Urinary bladder (tissue), 4 donors: ENCODE measurements at places on chromosomes 2 and 18. TPM values are rescaled to one million over a fixed set of nuclear protein-coding genes. Genes with fewer than 3 reads are reported as not detected.

MZT2B gene
- polyA plus RNA-seq: 251 TPM

DNA sequence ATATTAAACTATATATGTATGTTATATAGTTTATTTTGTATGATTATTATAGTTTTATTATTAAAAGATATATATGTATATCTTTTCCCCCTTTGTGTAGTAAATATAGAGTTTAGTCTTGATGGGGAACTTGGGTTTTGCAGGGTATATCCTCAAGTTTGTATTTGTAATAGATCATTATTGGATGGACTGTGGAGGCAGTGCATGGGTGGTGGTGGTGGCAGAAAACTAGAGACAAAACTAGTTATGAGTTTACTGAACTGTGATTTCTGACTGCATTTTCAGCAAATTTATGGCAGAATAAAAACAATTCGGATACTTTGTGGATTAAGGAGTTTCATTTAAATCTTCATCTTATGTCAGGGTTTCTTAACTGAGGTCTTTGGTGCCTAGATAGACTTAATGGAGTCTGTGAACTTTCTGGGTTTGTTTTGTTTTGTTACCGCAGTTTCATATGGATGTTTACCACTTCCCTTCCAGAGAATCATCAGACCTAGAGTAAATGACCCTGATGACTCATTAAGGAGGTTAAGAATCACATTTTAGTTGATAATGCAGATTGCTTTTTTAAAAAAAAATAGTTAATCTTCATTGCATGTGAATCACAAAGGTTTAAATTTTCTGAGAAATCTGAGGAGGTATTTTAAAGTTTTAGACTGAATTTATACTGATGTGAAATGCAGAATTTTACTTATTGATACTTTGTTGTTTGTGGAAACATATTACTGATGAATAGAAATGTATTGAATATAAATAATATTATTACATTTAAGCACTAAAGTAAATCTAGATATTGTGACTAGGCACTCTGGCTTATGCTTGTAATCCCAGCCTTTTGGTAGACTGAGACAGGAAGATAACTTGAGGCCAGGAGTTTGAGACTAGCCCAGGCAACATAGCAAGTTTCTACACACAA is 14.5 kb downstream of the EPC2 start:
- DNase-seq: no peak

RAB17 gene
- polyA plus RNA-seq: 2.1 TPM

CELF4 gene
- polyA plus RNA-seq: 0.79 TPM

DNA sequence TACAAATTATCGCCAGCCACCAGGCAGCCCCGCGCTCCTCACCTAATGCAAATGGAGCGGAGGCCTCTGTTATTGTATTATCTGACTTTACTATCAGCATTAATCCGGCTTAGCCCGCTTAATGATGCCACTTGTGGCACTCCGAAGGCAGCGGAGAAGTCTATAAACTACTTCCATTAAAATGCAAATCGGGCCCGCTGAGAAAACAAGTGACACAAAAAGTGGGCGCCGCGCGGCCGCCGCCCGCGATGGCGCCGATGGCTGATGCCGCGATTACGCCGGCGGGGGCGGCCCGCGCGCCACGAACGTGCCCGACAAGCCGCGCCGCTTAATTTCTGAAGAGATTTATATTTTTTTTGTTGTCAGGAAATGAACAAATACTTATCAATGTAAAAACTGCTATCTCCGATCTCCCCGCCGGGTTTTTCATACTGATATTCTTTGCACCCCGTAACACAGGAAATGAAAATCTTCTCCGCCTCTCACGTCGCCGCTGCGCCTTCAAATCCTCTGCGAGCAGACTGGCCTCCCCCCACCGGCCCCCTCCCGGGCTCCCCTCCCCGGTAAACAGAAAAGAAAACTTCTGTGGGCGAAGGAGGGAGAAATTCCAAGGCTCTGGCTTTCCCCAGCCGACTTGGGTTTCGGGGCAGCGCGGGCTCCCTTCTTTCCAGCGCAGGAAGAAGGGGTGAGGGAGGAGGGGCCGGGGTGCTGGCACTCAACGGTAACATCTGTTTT is 221.8 kb downstream of the INSIG2 start:
- peak; percentile 45 for DNase-seq

ALPI gene
- polyA plus RNA-seq: not detected

DNA sequence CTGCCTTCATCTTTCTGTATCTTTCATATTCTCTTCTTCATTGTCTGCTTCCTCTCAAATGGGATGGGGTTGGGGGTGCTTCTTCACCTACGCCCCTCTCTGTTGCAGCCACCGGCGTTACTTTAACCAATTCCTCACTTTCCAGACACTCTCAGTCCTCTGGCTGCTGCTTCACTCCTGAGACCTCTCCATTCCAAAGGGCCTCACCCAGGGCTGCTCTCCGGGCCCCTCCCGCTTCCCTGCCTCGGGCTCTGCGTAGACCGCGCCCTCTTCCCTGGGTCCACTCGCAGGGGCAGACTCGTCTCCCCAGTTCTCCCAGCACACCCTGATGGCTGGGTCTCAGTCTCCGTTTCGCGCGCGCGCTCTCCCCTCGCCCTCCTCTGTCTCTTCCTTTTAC is 926 bp downstream of the SERPINB8 start:
- peak; percentile 40 for DNase-seq

GRCh38 chr2:11430729-11431128 is 35.2 kb downstream of the E2F6 start:
- no peak for DNase-seq
